Stimulated activated CD4-positive, alpha-beta T cell treated with anti-CD3 and anti-CD28 coated beads, TNF-alpha, amount 100 ng/mL, for 24 hours (primary cell): ENCODE measurements at places on chromosomes 12 and 14.

- no peak for DNase-seq
Observed at GRCh38 chr12:19951664-19952063, 416.7 kb upstream of the PDE3A start.

- no peak for DNase-seq
Observed at GRCh38 chr14:59424341-59425071, 40.7 kb downstream of the GPR135 start.

DNA sequence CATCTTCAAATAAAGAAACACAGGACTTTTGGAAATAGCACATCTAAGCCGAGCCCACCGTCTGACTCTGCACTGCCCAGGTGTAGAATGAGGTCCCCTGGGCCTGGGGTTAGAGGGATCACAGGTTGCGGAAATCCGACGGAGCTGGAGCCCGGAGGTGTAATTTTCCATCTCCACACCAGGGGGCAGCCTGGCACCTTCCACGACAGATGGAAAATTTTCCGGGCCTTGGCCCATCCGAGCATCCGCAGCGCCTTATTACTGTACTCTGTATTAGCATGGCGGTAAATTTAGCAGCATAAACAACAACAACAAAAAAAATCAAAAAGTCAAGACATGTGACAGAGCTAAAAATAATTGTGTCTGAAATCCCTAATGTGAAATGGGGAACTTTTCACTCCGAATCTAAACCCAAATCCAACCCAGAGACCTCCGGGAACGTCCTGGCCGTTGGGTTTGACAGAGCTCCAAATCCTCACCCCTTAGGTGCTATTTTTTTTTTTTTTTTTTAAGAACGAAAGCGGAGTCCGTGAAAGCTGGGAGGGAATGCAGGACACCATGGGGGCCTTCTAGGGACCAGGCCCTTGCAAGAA, 93.9 kb downstream of the KSR2 start:
- DNase-seq: peak; percentile 46

- no peak for DNase-seq
Observed at GRCh38 chr12:131603106-131603938, 107.6 kb upstream of the SFSWAP start.

GRCh38 chr14:24226473-24226872, 5.7 kb downstream of the NEDD8 start:
- DNase-seq: no peak

- DNase-seq: no peak
Observed at GRCh38 chr12:33438851-33439586, 600 bp downstream of the SYT10 start.

DNA sequence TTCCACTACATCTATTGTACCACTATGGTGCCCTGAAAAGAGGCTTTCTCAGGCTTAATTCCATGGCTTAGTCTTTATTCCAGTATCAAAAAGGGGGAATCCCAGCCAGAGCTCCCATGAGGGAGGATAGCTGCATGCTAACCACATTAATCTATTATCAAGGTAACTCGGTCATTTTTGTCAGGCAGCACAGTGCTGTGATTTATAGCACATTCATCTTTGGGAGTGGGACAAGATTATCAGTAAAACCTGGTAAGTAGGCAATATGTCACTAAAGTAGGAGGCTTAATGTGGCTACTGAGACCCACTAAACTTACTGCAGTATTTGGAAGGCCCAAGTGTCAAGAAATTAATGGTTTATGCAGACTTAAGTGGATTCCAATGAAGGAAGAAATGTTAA, 58.9 kb downstream of the DAD1 start:
- no peak for DNase-seq

DNA sequence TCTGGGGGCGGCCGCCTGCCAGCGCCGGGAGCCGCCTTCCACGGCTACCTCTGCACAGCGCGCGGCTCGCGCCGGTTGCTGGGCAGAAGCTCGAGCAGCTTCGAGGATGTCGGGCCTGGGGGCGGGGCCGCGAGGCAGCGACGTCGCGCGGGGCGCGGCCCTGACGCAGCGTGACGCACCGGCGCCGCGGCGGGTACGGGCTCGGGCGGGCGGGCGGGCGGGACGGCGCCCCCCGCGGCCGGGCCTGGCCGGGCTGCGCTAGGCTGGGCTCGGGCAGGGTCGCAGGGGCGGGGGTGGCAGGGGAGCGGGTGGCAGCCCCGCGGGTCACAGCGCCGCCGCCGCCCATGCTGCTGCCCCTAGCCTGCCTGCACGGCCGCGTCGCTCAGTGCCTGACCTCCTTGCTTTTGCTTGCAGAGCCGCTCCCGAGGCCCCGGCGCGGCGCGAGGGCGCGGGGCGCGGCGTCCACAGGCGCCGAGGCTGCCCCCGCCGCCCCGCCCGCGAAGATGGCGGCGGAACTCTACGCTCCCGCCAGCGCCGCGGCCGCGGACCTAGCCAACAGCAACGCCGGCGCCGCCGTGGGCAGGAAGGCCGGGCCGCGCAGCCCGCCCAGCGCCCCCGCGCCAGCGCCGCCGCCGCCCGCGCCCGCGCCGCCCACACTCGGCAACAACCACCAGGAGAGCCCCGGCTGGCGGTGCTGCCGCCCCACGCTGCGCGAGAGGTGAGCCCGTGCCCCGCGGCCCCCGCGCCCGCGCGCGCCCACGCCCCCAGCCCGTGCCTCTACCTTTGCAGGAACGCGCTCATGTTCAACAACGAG, at the start of gene BTBD6:
Gene BTBD6 (plus strand): TSS at position 166 of the 814 bp plus-strand sequence. CDS start 179 bp downstream, at position 345.
- DNase-seq: peak; percentile 87

GRCh38 chr12:92058664-92059063, 87.0 kb downstream of the BTG1 start:
- DNase-seq: no peak

- DNase-seq: no peak
Observed at GRCh38 chr12:58026897-58027891, 85.8 kb downstream of the ATP23 start.

DNA sequence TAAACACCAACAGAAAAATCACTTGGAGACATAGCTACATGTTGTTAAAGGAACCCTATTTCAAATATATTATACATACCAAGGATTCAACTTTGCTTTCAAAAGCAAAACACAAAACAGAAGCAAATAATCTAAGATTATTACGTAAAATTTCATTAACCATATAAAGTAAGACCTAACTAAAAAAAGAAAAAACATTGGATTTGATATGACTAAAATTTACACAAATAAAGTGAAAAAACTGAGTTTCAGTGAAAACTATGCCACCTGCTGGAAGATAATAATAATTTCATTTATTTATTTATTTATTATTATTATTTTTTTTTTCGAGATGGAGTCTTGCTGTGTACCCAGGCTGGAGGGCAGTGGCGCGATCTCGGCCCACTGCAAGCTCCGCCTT, 45.2 kb downstream of the WDHD1 start:
- DNase-seq: no peak

GRCh38 chr12:100268835-100269564, 2.0 kb downstream of the SCYL2 start:
- DNase-seq: no peak

DNA sequence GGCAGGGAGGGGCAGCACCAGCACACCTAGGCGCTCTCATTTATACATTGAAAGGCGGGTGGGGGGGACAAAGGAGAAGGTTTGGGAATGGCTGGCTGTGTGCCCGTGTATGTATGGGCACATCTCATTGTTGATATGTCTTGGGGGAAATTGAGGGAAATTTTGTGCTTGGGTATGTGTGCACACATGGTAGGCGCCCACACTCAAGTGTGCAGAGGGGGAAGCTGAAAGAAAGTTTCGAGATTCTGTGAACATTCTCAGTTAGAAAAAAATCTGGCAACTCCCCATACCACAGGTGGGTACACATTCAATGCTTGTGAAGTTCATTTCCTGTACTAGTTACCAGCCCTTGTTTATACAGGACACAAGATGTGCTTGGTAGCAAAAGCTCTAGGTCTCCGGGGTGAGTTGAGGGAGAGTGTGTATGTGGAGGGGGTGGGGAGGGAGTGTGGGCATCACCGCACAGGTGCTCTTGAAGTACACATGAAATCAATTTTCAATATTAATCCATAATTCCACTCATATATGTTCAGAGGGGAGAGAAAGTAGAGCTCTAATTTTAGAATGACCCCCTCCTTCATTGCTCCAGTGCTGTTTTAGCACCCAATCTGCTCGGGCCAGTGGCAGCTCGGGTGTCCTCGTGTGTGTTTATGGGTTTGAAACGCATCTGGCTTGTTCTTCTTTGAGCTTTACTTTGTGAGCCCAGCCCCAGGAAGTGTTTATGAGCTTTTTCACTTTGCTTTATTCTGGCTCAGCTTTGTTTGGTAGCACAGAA, 286.0 kb downstream of the ZFP36L1 start:
- no peak for DNase-seq

GRCh38 chr12:85058339-85058738, 22.2 kb downstream of the LRRIQ1 start:
- no peak for DNase-seq

DNA sequence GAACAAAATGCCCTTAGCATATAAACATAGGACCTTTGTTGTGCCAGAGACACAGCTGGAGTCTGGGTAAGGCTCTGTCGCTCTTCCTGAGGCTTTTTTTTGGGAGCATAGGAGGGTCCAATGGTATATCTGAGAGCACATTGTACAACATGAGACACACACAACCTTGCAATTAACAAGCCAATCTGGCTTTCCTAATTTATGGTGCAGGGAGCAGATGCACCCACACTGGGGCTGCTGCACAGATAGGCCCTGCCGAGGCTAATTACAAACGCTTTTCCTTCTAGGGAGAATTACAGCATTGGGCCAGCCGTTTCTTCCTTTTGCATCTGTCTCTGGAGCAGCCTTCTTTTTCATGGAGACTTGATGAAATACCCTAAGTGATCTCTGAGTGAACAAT, 75.0 kb upstream of the OVCH1 start:
- no peak for DNase-seq

DNA sequence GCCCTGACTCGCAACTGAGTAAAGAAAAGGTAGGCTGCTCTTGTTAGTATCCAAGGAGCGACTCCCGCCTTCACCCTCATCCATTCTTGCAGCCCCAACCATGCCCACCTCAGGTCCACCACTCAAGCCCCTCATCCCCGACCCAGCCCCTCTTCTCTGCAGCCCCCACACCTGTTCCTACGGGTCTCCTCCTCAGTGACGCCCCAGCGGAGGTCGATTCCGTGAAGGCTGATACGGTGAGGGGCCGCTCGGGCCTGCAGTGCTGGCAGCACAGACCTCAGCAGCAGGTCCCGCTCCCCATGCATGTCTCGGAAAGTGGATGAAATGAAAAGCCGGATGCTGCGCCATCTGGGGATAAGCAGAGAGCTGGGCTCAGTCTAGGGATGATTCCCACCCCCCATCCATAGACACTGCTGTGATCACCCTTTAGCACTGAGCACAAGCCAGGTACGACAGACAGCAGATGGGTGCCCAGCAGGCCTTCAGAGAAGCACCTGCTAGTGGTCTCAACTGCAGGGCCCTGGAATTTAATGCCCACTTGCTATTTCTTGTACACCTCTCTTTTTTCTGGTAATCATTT, 26.9 kb downstream of the TEP1 start:
- no peak for DNase-seq

DNA sequence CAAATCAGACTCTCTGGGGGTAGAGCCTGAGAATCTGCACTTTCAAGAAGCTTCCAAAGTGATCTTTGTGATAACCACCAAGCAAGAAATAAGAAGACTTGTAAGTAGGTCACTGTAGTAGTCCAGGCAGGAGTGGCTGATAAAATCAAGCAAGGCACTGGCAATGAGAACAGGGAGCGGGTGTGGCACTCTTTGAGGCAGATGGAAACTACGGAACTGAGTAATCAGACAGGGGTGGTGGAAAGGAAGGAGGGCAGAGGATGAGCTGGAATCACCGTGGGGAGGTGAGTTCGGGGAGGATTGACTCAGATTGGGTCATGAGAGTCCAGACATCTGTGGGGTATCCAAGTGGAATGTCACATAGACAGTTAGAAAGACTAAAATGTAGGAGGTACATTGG, 44.4 kb upstream of the PLXNC1 start:
- DNase-seq: no peak

DNA sequence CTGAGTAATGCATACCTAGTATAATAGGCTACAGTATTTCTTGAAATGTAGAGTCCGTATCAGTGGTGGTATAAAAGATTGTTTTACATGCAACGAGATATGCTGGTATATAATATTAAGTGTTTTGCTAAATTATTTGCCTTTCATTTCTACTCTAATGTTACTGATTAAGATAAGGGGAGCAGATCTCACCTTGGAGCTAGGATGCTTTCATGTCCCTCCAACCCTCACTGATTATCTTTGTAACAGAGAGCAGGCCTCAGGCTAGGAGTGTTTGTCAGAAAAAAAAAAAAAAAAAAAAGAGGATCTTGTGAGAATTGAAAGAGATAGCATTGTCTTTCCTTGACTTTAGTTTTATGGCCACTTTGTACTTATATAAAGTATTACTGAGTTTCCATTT, 92.6 kb downstream of the PDE3A start:
- DNase-seq: no peak

DNA sequence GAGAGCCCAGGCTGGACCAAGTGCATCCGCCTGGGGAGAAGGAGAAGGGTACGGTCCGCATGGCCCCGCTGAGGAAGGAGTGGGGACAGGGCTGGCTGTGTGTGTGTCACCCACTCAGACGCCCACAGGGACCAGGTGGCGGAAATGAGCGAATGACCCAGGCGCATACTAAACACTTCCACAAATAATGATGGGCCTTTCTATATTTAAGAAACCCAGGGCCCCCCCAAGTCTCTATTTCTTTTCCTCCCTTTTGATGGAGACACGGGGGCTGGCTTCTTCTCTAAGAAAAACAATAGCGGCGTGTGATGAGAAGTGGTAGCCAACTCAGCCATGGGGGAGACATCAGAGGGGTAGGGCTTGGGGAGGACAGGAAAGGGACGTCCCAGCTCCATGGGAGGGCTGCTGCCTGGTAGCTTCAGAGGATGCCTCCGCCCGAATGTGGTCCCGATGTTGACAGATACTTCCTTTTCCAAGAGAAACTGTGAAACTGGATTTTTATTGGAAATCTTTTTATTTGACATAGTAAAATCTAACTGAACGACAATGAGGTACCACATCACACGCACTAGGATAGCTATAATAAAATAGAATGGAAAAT, 6.3 kb upstream of the MAP1LC3B2 start:
- no peak for DNase-seq

DNA sequence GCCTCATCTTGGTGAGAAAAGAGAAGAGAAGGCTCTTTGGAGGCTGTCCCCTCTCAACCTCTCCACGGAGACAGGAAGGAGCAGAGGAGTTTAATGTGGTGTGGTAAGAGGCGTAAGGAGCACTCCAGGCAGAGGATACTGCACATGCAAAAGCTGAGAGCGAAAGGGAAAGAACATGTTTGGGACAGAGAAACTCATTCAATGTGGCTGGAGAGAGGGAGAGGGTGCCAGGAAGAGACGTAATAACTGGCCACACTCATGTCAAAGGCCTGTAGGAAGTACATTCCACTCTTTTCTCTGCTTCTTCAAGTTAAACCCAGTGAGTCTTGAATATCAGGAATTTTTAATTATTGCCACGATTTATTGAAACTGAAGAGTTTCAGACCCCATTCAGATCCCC, 12.0 kb downstream of the VDR start:
- DNase-seq: no peak

DNA sequence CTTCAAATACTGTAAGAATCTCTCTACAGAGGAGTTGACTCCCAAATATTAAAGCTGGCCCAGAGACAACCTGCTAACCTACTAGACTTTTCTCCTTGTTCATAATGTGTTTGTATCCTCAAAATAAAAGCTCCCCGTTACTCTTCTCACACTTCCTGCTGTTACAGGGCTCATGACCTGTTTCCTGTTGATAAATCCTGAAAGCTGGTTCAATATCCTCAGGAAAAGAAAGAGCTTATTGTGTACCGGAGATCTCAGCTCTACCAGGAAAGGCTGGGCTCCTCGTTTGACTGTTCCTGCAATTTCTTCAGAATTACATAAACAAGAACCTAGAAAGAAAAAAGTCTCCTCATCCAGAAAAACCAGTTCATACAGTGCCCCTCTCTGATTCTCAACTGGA, 30.8 kb downstream of the CLEC1A start:
- no peak for DNase-seq

GRCh38 chr14:37326434-37326833, 128.7 kb downstream of the MIPOL1 start:
- no peak for DNase-seq
